Cardiac muscle cell (in vitro differentiated cells and primary cell): ENCODE measurements at places on chromosomes 16 and 17.

- no peak for DNase-seq
Observed at GRCh38 chr16:65916995-65917394, 449.5 kb upstream of the CDH5 start.

- peak; percentile 92 for DNase-seq
Observed at GRCh38 chr17:46264456-46265198, 30.3 kb upstream of the LRRC37A start.

DNA sequence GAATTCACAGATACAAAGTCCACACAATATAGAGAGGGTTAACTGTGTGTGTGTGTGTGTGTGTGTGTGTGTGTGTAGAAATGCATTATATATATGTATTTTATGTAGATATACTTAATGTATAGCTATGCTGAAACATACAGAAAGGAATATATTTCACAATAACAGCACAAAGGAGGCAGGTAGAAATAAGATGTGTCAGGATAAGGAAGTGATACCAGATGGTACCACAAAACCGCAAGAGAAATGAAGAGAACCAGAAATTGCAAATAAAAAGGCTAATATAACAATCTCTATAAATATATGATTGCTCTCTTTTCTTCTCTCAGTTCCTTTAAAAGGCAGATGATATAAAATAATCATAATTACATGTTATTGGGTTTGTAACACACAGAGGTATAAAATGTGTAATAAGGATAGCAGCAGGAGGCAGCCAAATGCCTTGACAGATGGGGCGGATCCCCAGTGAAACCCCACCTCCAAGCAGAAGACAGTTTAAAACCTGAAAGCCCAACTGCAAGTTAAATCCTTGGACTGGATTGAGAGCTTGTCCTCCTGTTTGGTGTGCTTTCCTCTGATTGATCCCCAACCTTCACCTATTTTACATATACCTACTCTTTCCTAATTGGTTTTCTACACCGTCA is 365.4 kb upstream of the C16orf82 start:
- DNase-seq = no peak

DNA sequence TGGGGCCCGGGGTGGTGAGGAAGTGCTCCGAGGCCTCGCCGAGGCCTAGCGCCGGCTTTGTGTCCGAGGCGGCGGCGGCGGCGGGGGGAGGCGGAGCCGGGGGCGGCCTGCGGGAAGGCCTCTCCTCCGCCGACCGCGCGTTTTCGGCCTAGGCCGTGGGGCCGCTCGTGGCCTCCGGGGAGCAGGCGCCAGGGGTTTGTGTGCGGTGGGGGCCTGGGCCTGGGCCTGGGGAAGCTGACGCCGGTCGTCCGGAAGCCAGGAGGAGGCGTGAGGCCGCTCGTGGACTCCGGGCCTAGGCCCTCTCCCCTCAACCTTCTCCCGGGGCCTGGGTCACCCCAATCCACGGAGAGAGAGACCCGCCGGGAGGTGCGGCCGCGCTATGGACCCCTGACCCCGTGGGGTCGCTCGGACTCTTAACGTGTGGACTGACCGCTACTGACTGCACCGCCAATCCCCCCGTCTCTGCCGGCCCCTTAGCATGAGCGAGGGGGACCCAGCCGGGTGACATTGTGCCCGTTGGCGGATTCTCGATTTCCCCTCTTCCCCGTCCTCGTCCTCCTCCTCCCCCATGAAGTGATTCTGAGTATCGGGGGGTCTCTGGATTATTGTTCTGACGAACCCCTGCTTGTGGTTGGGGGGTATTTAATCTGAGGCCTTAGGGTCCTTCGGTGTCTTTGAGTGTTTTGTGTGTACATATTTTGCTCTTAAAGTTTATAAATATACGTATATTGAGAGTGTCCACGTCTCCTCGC is 660 bp downstream of the RBBP6 start:
- peak; percentile 61 for DNase-seq

- no peak for DNase-seq
Observed at GRCh38 chr16:56764835-56765234, 34.9 kb downstream of the NUP93 start.

- DNase-seq = no peak
Observed at GRCh38 chr17:79666111-79666510, 55.3 kb upstream of the RBFOX3 start.

DNA sequence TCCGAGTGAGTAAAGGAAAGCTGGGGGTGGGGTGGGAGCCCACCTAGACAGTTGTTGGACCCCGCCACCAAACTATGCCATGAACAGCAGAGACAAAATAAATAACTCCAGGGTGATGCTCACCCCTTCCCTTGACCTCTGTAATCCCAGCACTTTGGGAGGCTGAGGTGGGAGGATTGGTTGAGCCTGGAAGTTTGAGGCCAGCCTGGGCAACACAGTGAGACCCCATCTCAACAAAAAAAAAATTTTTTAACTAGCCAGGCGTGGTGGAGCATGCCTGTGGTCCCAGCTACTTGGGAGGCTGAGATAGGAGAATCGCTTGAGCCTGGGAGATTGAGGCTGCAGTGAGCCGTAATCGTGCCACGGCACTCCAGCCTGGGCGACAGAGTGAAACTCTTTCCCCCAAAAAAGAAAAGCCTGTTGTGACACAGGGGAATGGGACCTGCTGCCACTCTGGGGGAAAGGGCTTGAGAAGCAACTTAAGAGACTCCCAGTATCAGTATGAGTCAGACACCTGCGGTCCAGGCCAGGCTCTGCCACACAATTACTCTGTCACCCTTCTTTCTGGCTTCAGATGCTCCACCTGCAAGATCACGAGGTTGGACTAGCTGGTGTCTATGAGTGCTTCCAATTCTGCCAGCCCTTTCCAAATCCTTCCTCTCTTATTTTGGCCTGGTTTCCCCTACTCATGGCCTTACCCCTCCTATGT is 5.0 kb downstream of the SGCA start:
- DNase-seq = no peak

- DNase-seq = no peak
Observed at GRCh38 chr16:15051387-15051951, 4.4 kb downstream of the NTAN1 start.

GRCh38 chr17:17116406-17116805 is 74.1 kb downstream of the MPRIP start:
- DNase-seq = no peak

DNA sequence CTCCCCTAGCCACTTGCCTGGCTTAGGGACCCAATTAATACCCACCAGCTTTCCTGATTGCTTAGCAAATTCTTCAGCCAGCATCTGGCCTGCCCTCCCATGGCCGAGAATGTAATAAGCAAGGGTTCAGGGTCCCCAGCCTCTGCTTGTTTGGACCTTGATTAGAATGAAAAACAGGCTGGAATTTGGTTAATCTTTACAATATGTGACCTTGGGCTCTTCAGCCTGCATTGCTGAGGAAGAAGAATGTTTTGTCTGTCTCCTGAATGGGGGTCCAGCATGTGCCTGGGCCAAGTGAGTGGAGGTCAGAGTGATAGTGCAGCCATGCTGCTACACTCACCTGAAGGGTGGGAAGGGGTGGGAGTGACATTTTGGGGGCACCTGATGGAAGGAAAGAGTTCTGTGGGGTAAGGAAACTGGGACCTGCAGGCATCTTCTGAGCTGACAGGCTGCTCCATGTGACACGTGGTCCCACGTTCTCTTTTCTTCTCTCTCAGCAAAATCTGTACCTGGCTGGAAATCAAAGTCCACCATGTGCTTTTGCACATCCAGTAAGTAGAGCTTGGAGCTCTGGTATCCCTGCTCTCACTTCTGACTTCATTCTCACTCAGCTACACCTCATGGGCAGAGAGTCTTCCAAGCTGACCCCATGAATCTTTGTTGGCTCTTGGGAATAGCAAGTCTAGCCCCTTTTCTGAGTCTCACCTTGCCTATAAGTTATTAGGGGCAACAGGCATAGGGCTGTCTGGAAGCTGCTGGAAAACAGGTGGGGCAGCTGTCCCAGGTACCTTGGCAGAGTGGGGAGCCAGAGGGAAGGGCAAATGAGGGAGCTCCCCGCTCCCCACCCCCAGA is 5.3 kb downstream of the TMEM106A start:
- no peak for DNase-seq

DNA sequence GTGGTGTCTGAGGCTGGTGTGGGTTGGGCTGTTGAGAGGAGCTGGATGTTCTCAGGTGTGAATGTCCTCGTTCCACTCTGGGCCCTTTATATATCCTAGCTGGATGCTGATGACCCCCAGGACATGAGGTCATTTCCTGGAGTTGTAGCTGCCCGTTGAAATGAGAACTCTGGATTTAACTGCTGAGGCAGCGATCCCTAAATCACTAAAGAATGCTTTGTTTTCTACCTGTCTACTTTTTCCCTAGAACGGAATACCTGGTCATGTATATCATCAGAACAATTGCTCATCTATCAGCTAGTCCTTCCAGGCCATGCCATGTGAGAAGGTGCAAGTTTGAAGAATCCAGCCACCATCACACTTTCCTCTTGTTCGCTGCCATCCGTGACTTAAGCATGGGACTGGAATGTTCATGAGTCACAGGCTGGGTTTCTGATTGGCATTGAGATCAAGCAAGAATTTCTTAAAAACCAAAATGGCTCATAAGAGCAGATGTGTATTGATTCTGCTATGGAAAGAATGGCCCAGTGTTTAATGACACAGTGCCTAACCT is at the start of gene KRTAP2-3:
KRTAP2-3 (minus strand) TSS at position 63 of the 553 bp plus-strand sequence. CDS start 64 bp downstream, outside the sequence.
- peak; percentile 52 for DNase-seq

- DNase-seq = no peak
Observed at GRCh38 chr17:4511199-4511932, 12.7 kb downstream of the SPNS2 start.

DNA sequence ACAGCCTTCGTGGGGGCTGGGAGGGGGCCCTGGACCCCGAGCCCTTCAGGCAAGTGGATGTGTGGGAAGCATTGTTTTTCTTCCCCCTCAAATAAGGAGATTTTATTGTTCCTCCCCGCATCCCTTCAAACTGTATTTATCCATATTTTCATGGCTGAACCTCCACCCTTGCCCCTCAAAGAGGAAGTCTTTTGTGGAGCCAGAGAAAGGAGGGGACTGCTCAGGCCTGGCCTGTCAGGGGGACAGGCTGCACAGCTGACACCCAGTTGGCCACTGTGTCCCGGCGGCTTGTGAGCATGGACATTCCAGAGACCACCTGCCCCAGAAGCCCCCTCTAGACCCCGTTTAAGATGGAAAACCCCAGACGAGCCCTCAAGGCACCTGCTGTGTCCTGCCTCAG is 15.9 kb downstream of the HEXIM2 start:
- DNase-seq = no peak

DNA sequence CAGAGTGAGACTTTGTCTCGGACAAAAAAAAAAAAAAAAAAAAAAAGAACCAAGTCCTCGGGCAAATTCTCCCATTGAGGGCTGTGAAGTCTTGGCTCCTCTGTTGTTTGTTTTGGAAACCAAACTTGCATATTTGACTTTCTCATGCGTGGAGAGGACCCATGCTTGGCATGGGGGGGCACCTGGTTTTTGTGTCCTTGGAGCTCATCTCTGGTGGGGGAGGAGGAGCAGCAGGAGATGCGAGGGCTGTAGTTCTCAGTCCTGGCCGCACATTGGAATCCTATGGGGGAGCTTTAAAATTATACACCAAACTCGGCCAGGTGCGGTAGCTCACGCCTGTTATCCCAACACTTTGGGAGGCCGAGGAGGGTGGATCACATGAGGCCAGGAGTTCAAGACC is 74.5 kb downstream of the ABCC6 start:
- no peak for DNase-seq

DNA sequence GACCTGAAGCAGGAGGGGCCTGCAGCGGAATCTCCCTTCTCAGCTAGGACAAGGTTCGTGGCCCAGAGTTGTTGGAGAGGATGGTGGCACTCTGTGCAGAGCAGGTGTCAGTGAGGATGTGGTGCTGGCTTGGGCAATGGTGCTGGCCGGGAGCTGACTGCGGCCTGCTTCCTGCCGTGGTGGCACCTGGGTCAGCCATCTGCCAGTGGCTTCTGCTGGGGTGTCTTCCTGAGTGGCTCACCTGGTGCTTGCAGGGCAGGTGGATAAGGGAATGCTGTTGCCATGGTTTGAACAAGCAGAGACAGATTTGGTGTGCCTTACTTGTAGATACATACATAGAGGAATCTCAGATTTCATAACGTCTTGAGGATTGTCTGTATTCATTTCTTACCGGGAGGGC is 69.6 kb downstream of the SEC14L1 start:
- no peak for DNase-seq

DNA sequence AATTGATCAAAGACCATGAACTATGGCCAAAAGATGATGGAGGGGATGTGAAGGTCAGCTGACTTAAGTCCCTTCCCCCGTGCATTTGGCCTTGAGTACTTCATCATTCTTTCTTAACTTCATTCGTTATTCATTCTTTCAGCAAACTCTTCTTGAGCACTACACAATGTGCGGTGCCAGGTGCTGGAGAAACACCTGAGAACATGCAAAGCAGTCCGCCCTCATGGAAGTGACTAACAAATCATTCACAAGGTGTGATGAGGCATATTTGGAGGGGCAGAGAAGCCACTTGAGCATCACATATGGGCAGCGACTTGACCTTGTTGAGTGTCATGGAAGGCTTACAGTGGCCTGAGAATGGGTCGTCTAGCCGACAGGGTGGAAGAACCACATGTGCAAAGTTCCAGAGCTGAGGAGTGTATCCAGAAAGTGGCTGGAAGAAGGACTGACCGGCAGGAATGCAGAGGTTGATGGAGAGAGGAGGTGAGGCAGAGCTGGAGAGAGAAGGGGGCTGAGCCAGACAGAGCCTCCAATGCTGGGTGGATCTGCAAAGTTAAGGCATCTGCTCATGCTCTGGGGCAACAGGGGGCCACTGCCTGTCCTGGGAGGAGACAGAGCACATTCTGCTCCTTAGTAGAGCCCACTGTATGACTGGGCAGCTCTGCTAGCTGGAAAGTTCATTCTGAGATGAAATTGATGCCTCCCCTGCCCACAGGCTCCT is 25.1 kb upstream of the EIF1 start:
- DNase-seq = no peak

DNA sequence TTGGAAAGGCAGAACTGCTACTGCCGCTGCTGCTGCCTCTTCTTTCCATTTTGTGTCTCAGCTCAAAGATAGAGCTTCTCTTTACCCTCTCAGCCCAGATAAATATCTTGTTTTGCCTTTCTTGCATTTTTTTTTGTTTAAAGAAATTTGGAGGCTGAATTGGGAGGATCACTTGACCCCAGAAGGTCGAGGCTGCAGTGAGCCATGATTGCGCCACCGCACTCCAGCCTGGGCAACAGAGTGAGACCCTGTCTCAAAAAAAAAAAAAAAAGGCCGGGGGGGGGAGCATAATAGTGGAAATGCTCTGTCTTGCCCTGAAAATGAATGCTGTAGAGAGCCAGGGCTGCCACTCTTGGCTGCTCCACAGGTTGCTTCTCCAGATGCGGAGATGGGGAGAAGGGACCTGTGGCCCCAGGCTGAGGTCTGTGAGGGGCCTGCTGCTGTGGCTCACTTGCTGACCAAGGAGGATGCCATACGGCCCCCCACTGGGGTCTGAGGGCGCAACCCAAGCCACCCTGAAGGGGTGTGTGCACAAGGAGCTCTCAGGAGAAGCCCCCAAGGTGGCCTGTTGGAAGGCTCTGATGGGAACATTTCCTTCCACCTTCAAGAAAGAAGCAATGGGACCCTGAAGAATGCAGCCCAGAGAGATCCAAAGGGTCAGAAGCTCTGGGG is 21.5 kb upstream of the G6PC1 start:
- no peak for DNase-seq

DNA sequence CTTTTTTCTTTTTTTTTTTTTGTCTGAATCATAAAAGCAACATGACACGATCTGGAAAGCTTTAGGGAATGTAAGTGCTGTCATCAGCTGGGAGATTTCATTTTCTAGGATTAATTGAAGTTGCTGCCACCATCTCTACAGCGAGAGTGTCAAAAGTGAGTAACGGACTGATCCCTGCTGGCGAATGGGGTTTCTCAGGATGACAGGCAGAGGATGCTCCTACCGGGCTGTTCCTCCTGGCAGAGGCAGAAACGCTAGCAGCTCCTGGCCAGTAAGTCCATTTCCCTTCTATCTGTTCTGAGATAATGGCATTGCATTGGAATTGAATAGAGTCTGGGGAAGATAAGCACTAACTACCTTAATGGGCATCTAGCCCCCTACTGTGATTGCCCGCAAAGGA is 80.5 kb upstream of the KIFC3 start:
- no peak for DNase-seq
